ENCODE measurements at places on chromosomes 2 and 18.
A peak's percentile ranks its signal among the peaks of the same experiment; 100 is the strongest.

DNA sequence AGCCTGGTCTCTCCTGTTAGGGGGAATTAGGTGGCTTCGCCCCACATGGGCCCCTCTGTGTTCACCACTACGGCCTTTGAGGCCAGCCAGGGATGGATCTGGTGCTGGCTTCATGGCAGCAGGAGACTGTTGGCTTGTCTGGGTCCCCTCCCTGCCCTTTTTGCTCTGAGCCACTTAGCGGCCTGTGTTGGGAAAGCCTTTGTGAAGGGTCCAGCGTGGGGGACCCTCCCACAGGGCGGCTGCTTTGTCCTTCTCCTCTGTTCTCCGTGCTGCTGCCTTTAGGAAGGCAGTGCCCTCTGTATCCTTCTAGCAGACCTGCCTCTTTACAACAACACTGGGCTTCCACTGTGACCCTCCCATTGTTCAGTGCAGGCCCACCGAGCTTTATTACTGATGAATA, 118.4 kb downstream of the TSN start:
- DNase-seq = no peak

DNA sequence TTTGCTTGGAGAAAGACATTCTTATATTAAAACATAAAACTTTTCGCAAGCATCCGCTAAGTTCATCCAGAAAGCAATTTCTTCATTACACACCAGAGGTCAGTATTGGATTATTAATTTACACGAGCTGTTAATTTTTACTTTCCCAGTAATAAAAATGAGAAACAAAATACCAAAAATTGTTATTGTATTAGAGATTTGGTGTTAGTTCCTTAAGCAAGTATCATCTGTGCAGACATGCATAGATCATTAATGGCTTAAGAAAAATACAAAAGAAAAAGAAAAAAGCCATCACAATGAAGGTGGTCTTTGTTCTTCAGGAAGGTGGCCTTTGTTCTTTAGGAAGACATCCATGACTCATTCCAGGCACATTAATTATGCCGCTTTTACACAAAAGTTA, 53.6 kb upstream of the HNMT start:
- no peak for DNase-seq

DNA sequence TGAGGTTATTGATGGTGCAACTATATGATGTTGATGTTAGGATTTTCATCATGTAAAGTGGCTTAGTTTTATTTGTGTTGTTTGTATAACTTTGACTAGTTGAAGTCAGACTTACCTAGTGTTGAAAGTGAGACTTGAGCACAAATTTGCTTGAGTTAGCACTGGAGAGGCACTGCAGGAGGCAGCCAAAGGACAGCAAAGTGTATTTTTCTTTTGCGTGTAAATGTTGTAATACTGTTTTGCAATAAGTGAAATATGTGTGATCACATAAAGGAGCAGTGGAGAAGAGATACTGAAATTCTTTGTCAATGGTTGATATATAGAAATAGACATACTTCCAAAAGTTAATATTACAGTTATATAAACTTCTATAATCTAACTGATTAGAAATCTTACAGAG, 332.0 kb upstream of the RAB12 start:
- DNase-seq = no peak

- no peak for DNase-seq
These were observed 70.1 kb downstream of the LDLRAD4 start for GRCh38 chr18:13288509-13289133.

DNA sequence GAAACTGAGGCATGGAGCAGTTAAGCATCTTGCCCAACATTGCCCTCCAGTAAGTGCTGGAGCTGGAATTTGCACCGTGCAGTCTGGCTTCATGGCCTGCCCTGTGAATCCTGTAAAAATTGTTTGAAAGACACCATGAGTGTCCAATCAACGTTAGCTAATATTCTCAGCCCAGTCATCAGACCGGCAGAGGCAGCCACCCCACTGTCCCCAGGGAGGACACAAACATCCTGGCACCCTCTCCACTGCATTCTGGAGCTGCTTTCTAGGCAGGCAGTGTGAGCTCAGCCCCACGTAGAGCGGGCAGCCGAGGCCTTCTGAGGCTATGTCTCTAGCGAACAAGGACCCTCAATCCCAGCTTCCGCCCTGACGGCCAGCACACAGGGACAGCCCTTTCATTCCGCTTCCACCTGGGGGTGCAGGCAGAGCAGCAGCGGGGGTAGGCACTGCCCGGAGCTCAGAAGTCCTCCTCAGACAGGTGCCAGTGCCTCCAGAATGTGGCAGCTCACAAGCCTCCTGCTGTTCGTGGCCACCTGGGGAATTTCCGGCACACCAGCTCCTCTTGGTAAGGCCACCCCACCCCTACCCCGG, 1.3 kb downstream of the PROC start:
- DNase-seq = no peak

- DNase-seq = no peak
These were observed 53.9 kb downstream of the LIMS1 start for GRCh38 chr2:108588070-108588668.

DNA sequence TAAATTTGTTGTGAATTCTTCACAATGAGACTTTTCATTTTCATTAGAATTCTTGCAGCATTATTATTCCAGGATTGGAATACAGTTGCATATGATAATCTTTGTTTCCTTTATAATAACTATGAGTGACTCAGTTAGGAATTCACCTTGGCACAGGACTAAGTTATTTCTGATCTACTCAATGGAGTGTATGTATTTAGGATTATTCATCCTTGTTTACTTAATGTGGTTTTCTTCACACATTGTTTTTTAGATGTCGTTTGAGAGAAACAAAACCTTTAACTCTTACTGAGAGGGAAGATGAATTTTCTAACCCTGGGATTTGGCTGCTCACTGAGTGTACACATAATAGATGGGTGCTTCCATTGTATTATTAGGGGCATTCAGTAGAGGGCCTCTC, 970.1 kb downstream of the DPP10 start:
- no peak for DNase-seq

- no peak for DNase-seq
These were observed 172.2 kb upstream of the SCN7A start for GRCh38 chr2:166665991-166666940.

- no peak for DNase-seq
These were observed 66.4 kb upstream of the BOD1L2 start for GRCh38 chr18:57080479-57080878.

- DNase-seq = no peak
These were observed 313.2 kb upstream of the ZEB2 start for GRCh38 chr2:144833075-144833637.

GRCh38 chr2:77470096-77470495, 52.1 kb downstream of the LRRTM4 start:
- no peak for DNase-seq

DNA sequence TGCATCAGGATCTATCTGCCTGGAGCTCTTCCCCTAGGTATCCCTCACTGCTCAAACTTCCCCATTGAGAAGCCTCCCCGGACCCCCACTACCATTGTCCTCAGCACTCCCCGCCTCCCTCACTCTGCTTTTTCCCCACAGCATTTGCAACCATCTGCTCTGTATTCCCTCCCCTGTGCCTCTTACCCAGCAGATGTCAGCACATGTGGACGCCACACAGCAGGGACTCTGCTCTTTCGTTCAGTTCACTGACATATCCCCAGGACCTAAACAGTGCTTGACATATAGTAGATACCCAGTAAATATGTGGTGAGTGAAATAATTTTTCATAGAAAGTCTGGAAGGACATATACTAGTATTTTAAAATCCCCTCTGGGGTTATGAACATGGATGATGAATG, 101.1 kb downstream of the TMEM247 start:
- DNase-seq = no peak

- no peak for DNase-seq
These were observed 28.2 kb upstream of the NARS1 start for GRCh38 chr18:57649556-57650500.

GRCh38 chr2:218896501-218897393, 16.1 kb downstream of the WNT10A start:
- peak; percentile 79 for DNase-seq

- DNase-seq = no peak
These were observed 246.0 kb downstream of the LRRTM1 start for GRCh38 chr2:80058562-80058961.

GRCh38 chr2:15410884-15411283, 150.2 kb downstream of the NBAS start:
- DNase-seq = no peak

DNA sequence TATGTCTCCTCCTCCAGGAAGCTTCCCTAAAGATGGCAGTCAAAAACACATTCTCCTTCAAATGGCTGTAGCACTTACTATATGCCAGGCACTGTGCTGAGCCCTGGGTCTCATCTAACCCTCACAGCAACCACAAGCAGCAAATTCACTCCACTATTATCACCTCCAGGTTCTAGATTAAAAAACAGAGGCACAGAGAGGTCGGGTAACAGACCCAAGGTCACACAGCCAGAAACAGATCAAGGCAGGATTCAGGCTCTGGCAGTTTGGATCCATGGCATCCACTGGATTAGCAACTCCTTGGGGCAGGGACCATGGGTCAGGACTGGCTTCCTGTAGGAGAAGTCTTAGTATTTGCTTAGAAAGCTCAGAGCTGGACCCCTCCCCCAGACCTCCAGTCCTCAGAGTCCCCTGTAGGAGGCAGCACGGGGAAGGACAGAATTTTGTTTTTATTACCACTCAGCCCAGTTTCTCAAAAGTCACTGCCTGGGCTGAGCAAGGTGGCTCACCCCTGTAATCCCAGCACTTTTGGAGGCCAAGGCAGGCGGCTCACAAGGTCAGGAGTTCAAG, 34.4 kb downstream of the ZFP36L2 start:
- no peak for DNase-seq

DNA sequence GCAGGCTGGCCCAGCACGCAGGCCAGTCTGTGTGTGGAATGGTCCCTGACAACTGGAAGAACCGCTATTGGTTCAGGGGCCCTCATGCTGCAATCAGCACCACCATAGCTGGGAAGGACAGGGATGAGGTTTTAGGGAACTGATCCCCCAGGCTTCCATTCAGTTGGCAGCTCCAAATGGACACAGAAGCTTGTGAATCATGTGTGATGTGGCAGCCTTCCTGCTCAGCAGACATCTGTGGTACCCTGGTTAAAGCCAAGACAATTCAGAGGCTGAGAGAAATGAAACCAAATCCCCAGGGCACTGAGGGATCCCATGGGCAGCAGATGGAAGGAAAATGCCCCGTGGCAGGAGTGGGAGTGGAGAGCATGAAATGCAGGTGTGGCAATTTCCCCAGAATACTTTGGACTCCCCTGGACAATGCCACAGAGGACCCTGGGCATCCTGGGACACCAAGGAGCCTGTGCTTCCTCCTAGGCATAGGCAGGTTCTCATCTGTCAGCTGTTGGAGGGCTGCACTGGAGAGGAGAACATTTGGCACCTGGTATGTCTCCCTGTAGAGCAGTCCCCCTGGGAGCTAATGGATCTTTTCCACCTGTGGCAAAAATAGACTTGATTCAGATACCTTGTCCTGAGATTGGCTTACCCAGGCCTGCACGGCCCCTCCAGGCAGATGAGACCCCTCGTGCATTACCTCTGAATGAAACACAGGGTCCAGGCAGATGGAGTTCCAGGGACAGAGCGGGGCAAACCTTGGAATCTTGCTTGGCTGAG, 162.2 kb upstream of the BCL2L11 start:
- no peak for DNase-seq

DNA sequence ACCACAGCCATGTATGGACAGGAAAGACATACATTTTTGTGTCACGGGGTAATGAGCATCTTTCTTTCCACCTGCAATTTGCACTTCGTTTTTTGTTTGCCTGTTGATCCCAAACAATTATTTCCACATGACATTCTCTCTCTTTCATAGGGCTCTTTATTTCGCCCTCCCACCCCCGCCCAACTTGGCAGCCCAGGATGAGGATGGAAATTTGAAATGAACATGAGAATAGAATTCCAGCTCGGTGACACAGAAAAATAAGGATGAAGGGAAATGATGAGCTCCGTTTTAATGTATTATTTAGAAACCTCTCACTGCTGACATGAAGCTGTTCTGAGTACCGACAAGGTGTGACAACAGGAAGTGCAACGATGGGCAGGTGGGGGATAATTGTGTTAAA, 443.3 kb downstream of the SOCS6 start:
- DNase-seq = no peak

DNA sequence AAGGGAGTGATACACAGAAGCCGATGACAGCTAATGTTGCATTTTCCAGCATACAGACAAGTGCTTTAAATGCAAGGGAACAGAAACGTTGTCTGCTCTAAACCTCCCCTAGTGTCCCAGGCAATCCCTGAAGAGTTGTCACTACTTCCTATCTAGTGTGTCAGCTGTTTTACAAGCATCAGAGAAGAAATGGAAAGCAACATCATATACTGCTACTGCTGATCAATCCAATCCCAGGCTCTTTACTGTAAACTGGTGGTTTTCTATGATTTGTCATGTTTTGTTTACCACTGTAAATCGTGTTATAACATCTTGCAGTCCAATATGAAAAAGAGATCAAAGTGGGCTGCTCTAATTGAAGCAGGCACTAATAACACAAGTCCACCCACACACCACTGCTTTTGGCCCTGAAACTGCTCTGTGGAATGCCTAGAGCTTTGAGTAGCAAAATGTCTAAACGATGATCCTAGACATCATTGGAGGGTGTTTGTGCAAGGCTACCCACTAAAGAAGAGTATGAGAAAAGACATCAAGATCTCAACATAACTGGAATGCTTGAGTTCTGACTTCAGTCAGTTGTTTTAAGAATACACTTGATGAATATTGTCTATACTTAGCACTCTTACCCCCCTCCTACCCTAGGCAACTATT, 18.1 kb upstream of the ROCK1 start:
- no peak for DNase-seq

DNA sequence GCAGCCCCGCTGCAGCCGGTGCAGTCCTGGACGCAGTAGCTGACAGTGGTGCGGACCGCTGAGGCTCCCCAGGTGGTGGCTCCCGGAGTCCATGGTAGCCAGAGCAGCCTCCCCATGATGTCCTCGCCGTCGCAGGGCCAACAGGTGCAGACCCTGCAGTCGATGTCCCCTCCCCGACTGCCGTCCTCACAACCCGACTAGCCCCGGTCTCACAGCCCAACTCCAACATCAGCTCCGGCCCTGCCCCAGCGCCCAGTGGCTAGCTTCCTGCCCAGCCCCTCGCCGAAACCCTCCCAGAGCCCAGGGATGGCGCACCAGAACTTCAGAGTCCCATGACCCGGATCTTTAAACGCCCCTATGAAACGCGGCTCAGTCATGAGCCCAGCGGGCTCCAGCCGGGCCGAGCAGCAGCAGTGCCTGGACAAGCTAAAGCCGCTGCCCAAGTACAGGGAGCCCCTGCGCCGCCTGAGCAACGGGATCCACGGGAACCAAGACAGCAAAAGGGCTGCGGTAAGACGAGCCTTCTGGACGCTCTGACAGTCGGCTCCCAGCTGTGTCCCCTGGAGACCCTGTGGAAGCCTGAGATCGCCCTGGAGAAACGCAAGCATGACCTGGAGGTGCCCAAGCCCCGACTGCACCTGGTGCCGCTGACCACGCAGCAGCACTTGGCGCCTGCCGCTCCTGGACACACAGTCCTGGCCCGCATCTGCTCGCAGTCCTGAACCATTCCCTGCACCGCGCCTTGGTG, 53.8 kb upstream of the TUBA3E start:
- no peak for DNase-seq
